Stimulated activated naive CD4-positive, alpha-beta T cell treated with Interleukin-2 at 50 U/mL for 16 hours (primary cell): ENCODE measurements at places on chromosomes 12 and 14.
A peak's percentile ranks its signal among the peaks of the same experiment; 100 is the strongest.

DNA sequence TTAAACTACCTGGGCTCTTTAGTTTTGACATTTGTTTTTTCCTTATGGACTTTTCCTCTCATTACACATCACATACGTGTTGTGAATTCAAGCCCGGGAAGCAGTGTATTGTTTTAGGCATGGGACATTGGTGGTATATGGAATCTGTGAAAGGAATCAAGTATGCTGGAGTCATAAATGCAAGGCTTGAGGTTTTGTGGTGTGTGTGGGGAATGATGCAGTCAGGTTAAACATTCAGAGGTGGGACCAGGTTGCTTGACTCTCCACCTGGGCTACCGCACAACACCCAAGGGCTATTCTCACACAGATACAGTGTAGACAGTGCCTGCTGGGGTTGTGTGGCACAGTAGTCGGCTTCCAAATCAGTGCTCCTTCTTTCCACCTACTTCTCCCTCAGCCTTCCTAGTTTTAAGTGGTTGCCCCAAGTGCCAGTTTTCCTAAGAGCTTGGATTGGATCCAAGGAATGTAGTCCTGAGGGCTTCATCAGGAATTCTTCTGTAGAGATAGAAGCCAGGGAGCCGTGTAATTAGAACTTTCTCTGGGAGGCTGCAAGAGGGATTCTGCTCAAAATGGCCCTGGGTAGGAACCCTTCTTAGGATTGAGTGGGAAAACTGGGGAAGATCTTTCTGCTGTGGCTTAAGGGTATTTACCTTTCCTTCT is 243.7 kb downstream of the C12orf75 start:
- no peak for DNase-seq

DNA sequence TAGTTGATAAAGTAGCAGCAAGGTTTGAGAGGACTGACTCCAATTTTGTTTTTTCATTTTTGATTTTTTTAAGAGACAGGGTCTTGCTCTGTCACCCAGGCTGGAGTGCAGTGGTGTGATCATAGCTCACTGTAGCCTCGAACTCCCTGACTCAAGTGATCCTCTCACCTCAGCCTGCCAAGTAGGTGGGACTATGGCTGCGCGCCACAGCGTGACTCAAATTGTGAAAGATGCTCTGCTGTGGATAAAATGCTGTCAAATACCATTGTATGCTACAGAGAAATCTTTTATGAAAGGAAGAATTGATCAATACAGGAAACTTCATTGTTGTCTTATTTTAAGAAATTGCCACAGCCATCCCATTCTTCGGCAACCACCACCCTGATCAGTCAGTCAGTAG is 48.3 kb downstream of the SCN8A start:
- no peak for DNase-seq

DNA sequence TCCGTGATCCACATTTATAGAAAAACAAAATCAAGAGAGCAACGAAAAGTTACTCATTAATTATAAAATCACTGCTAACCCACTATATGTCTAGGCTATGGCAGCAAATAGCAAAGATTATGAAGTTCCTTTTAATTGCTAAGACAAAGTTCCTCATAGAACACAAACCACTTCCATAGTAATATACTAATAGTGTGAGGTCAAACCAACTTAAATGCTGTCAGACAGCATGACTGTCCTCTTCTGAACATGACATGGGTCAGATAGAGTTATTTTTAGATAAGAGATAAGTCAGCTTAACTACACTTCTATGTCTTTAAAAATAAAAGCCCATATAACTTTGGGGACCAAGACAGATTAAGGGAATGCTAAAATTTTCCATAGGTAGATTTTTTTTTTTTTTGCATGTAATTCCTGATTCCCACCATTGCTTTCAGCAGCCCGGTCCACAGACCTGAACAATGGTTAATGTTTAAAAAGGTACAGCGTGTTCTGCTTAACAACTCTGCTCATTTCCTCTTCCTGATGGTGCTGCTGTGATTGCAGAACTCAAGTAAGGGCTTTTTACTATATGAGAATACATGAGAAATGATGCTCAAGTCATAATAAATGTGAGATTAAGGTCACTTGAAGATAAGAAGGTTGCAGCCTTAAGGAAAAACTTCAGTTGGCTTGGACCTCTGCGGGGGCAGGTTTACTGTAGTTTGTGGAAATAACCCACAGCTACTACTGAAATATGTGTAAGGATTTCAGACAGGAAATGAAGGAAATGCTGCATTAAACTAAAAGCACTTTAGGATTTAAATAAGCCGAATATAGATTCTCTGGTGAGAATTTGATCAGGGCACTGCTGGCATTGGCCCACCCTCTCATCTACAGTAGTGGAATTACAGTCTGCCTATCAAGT is 37.7 kb upstream of the DUSP6 start:
- no peak for DNase-seq

DNA sequence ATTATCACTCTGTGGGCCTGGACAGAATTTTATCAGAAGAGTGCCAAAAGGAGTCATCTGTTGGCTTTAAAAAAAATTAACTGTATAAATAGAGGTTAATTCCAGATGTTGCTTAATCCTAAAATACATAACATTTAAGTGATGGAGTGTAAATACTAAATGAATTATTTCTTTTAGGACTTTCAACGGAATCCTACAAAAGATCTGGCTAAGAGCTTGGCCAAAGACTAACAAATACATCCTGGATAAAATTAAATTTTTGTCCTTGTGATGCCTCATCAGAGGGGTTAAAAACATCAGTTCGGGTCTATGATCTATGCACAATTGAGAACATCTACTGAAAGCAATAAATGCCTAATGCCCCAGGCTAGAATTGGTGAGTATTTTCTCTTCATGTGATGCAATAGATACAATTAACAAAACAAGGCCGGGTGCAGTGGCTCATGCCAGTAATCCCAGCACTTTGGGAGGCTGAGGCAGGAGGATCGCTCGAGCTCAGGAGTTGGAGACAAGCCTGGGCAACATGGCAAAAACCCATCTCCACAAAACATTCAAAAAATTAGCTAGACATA is 49.8 kb upstream of the RAP1B start:
- no peak for DNase-seq

- DNase-seq = no peak
Measured at GRCh38 chr14:38828183-38828827, 274.7 kb downstream of the SEC23A start.

DNA sequence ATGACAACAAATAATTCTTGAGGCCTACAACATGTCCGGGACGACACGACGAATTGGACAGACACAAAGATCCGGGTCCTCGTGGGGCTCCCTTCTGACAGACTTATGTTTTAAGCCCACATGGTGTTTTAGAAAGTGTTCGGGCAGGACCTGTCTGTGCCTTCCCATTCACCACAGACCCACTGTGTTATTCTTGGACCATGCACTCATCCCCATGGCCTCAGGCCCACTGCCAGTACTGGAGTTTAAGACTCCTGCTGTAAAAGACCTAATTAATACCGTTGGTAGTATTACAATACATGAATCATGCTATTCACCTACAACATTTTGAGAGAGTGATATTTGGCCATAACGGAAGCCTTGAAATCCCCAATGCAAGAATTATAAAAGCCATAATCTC is 20.0 kb downstream of the SLC15A4 start:
- no peak for DNase-seq

DNA sequence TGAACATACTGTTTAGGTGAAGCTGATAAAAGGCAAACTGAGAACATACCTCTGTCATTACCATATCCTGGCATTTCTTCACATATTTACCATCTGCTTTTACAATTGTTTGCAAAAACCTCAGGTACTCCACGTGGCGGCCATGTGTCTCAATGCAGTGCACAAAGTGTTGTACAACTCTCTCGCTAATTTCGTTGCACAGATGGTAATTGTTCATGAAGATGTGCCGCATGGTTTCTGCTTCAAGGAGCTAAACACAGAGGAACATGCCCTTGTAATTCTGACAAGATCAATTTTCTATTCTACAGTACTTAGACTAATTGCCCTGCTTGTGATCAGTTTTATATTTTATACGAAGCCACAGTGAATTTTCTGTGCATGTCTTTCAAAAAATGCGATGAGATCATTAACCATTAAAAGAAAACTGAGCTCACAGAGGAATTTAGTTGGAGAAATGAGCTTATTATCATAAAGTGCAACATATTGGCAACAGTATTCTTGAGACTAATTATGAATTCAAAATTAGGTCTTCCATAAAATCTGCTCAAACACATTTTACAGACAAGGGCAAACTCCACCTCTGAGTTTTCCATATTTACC is 233.8 kb downstream of the ITPR2 start:
- DNase-seq = no peak

DNA sequence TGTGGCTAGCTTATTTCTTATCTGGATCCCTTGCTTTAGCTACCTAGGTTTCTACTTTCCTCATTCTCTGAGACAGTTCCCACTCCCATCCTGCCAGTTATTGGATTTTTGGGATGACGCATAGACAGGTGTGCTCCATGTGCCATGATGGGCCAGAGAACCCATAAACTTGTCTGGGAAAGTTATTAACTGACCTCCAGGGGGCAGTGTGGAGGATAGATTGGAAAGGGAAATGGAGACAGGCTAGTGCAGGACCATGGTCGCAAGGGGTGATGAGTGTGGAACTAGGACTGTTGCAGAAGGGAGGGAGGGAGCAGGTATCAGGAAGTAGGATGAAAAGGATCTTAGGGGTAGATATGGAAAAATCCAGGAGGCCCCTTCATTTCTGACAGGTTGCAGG is 80.3 kb downstream of the ESRRB start:
- DNase-seq = no peak

DNA sequence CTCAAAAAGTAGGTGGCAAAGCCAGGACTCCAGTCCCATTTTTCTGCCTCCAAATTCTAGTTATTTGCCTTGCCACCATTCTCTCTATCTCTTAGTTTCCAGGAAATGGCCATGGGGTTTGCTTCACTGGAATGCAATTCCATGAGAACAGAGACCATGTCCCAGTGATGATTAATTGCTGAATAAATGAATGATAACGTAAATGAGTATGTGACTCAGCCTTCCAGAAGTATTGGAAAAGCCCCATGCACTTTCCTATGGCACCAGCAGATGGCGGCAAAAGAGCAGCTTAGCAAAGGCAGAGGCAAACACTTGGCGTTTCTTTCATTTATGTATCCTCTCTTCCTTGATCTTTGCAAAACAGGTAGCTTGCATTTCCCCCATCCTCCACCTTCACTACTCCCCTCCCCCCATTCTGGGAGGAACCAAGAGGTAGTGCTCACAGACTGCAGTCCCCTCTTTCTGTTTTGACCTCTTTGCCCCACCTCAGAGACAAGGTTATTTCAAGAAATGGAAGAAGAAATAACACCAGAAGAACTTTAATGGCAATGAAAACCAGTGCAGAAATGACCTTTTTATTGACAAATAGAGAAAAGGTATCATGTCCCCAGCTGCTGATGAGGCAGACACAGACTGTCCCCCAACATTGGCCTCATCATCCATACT is 21.3 kb downstream of the TBX3 start:
- DNase-seq = peak; percentile 26

DNA sequence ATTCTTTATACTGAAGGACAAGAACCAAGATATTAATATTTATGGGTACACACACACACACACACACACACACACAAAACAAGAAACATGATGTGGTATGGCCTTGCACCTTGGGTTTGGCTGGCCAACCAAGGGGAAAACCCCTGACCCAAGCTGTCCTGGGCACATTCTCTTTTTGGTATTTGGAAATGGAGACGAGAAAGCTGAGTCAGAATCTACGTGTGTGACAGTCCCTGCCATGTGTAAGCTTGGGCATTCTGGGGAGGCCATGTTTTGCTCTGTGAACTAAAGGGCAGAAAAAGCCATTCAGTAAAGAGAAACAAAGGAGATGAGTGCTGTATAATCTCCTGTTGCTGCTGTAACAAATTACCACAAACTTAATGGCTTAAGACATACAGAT is 35.6 kb downstream of the PTGER2 start:
- DNase-seq = no peak

GRCh38 chr12:104729091-104729490 is 229.0 kb downstream of the SLC41A2 start:
- DNase-seq = no peak

GRCh38 chr12:68368327-68368726 is 36.2 kb upstream of the MDM1 start:
- DNase-seq = no peak

DNA sequence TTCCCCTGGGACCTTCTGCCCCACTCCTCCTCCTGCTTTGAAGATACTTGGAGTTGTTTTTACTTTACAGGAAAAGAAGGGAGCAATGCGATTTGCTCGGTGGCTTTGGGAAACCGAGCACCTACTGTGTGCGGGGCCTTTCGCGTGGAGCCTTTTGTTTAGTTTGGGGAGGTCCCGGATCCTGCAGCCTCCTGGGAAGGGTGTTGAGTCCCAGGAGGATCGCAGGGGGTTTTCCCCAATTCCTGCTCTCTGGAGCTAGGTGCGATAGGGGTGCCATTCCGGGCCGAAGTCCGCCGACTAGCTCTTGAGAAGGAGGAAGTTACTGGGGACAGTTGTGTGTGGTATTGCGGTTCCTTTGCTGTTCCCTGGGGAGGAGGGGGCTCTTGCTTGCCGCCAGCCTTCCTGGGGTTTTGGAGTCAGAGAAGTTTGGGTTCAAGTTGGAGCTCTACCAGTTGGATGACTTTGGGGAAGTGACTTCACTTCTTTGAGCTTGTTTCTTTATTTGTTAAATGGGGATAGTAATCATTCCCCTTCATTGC is 1.1 kb downstream of the BRI3BP start:
- DNase-seq = no peak

GRCh38 chr14:80850197-80850814 is 91.2 kb downstream of the CEP128 start:
- DNase-seq = no peak

DNA sequence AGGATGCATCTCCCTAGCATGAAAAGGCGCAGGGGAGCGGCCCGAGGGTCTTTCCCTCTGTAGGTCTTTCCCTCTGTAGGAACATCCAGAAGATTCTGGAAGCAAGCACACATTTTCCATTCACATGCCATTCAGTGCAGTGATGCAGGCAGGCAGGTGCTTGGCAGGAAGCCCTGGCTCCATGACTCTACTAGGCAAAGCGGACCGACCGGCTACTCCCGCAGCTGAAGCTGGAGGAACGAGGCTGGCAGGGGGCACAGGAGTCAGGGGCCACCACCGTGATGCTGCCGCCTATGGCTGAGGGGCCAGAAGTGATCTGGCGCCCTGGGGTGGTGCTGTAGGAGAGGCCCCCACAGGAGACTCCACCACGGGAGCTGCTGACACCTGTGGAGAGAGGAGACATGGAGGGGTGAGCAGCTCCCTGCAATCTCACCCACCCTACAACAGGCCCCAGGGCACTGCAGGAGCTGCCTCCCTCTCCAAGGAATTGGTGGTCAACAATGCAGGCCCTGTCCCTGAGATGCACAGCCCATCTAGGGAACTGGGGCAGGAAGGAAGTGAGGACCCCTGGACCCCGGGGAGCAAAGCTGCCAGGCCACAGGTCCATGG is 6.5 kb downstream of the KRT85 start:
- DNase-seq = no peak

DNA sequence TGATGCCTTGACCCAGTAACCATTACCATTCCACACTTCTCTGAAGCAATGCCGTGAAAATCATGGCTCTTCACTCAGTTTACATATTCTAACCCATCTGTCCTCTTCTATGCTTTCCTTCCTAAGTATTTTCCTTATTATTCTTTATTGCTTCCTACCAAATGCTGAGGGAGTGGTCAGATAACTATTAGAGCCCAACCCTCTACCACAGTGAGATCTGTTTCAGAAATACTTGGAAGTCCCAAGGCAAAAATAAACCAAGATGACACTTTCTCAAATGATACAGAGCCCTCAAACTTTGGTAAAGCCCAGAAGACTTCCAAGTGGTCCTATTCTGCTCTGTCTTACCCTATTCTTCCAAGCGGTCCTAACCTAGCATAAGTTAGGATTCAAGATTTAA is 68.0 kb downstream of the MED13L start:
- no peak for DNase-seq
